ENCODE measurements at places on chromosomes 7 and 10.

- no peak for DNase-seq
These were observed 44.6 kb upstream of the BICC1 start for GRCh38 chr10:58467931-58468635.

DNA sequence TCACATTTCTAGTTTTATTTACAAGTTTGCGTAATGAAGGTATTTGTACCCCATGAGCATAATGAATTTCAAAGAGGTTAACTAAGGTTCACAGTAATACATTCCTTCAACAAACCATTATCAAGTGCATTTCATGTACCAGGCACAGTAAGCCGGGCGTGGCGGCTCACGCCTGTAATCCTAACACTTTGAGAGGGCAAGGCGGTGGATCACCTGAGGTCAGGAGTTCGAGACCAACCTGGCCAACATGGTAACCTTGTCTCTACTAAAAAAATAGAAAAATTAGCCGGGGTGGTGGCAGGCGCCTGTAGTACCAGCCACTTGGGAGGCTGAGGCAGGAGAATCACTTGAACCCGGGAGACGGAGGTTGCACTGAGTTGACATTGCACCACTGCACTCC is 4.3 kb upstream of the EIF3A start:
- DNase-seq = no peak

DNA sequence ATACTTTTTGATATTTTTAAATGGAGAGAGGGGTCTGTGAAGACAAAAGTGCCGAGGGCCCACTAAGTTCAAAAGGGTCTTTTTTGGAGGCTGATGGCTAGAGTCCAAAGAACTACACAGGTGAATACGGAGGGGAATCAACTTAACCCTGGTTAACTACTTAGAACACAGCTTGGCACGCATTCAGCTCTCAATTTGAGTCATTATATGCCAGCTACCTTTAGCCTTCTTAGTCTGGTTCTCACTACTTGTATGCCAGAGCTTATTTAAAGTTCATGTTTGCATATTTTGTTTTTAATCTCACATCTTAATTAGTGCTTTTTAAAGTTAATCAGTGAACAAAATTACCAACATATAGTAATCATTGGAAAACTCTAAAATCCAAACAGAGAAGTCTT is 80.8 kb downstream of the VWDE start:
- no peak for DNase-seq

- no peak for DNase-seq
These were observed 317.7 kb downstream of the NRG3 start for GRCh38 chr10:82192665-82193064.

GRCh38 chr7:92456236-92456635 is 9.0 kb downstream of the GATAD1 start:
- no peak for DNase-seq

DNA sequence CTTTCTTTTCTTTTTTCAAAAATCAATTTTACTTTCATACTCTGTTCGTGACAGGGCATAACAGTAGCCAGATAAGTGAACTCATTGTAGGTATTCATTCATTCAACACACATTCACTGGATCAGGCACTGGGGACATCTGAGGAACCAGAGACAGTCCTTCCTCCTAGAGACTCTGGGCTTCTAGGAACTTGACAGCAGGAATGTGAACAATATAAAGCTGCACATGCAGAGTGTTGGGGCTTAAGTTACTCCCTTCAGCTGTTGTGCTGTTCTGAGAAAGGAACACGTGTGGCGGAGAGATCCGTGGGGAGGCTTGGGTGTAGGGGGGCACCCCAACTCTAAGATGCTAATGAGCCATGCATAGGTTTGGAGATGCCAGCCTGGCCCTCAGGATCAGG is 120.4 kb downstream of the PKD1L1 start:
- DNase-seq = no peak

- no peak for DNase-seq
These were observed 37.0 kb upstream of the TES start for GRCh38 chr7:116173051-116174028.

- DNase-seq = no peak
These were observed 44.5 kb downstream of the ZNF138 start for GRCh38 chr7:64838691-64839090.

- DNase-seq = no peak
These were observed 19.9 kb downstream of the SLC29A3 start for GRCh38 chr10:71338728-71339495.

DNA sequence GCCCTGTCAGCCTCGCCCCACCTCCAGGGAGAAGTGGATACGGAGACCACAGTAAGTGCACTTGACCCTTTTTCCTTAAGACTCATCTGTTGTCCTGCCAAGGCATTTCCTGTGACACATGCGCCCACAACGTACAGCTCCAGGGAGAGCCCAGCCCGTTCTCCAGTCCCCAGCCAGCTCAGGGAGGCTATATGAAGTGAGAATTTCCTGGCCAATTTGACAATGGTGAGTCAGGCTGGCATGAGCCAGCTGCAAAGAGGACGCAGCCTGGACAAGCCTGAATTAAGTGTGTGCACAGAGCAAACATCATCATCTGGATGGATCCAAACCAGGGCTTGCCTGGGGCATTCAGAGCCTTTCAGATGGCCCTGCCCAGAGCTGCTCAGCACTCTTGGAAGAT is 244.8 kb downstream of the KCNMA1 start:
- no peak for DNase-seq

GRCh38 chr7:129774359-129774758 is 162.8 kb downstream of the NRF1 start:
- no peak for DNase-seq

DNA sequence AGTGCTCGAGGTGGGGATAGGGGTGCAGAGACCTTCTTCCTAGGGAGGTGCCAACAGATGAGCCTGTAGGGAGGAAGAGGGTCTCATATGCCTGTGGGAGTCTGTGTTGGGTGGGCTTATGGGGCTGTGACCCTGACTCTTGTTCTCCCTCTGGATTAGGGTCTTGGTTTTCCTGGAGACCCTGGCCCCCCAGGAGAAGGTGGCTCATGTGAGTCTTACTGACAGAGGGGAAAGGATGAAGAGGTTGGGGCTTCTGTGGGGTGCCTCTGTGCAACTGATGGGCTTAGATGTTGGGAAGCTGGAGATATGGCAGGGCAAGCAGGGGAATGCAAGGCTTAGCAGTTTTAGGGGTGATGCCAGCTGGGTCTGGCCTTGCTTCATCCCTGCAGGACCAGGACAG is 20.2 kb upstream of the VOPP1 start:
- DNase-seq = no peak

- DNase-seq = no peak
These were observed 116.2 kb upstream of the AFAP1L2 start for GRCh38 chr10:114520453-114520852.

DNA sequence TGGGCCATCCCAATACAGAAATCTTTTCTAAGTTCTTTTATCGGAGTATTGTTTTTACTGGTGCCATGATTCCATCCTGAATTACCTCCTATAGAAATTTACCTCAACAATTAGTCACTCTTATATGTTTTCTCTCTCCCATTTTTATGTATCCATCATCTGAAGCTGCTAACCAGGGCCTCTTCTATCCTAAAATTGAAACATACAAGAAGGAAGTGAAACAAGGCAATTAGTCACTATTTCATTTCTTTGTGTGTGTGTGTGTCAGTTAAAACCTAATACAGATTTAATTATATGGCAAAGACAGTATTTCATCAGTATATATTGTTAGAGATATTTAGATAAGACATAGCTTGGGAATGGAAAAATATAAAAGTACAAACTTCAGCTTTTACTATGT is 148.4 kb upstream of the AHR start:
- DNase-seq = no peak

- no peak for DNase-seq
These were observed 14.6 kb downstream of the PLAU start for GRCh38 chr10:73925539-73925938.

DNA sequence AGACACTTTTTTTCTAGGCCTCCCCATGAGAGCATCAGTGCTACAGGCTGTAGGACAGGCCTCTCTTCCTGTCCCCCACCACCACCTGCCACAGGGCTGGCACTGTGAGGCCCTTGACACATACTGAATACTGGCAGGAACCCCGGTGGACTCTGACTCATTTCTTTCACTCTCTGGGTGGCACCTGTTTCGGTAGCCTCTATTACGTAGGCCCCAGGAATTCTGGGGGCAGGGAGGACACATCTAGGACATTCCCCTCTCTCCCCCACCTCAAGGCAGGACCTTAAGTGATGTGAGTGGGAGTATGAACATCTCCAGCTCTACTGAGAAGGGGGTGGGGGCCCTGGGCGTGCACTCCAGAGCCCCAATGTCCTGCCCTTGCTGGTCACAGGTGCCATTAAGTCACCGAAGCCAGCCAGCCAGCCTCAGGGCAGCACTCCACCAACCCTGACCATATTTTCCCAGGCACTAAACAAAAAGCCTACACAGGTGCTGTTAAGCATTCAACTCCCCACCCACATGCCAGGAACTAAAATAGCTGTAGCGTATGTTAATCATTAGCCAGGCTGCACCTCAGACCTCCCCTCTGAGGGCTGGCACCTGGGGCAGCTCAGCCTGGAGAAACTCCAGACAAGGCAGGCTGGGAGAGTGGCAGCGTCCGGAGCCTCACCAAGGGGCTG is 8.9 kb downstream of the ANXA11 start:
- peak; percentile 42 for DNase-seq

DNA sequence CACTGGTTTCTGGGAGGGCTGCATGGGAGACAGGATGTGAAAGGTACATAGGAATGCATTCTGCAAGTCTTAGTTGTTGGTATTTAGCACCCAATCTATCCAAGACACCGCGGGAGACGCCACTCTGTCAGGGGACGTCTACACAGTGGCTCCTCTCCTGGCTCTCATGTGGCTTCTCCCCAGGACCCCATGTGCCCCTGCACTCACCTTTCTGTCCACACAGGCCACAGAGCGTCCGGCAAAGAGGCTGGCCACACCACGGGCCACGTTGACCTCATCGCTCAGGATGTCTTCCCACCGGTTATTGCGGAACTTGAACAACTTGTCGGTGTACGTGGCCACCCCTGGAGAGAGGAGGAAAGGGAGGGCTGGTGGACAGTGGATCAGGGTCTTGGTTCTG is 73.4 kb downstream of the GOLGA7B start:
- no peak for DNase-seq

DNA sequence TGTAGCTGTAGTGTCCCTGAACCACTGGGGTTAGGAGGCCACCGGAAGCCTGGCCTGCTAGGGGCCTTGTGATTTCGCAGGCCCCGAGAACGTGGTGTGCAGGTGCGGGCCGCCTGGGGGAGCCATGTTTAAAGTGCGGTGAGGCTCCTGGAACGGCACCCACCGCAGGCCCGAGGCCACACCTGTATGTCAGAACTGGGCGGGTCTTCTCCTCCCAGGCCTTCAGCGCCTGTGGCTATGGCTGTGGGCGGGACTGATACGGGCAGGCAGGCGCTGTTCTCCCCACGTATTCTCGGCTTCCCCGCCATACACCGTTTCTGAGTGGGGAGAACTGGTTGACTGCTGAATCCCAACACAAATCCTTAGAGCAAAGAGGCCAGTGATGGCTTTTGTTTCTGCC is 74.8 kb downstream of the DNAJB6 start:
- DNase-seq = peak; percentile 53

DNA sequence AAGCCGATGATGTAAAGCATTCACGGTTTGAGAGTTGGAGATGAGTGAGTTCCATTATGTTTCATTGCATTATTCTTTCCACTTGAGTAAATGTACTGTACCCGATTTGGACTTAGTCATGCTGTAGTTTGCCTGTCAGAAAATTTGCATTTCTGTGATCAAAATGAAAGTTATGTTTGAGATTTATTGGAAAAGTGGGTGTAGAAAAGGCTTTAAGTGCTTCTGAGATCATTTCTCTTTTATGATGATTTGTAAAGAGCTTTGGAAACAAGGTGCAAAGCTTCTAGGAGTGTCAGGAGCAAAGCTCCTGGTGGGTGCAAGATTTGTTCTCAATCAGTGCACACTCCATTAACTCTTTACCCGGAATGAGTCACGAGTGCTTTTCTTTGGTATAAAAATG is 204.1 kb upstream of the POM121L12 start:
- no peak for DNase-seq

- DNase-seq = no peak
These were observed 17.1 kb upstream of the EZH2 start for GRCh38 chr7:148901178-148901577.

GRCh38 chr7:130421684-130422083 is 19.1 kb downstream of the CEP41 start:
- no peak for DNase-seq

DNA sequence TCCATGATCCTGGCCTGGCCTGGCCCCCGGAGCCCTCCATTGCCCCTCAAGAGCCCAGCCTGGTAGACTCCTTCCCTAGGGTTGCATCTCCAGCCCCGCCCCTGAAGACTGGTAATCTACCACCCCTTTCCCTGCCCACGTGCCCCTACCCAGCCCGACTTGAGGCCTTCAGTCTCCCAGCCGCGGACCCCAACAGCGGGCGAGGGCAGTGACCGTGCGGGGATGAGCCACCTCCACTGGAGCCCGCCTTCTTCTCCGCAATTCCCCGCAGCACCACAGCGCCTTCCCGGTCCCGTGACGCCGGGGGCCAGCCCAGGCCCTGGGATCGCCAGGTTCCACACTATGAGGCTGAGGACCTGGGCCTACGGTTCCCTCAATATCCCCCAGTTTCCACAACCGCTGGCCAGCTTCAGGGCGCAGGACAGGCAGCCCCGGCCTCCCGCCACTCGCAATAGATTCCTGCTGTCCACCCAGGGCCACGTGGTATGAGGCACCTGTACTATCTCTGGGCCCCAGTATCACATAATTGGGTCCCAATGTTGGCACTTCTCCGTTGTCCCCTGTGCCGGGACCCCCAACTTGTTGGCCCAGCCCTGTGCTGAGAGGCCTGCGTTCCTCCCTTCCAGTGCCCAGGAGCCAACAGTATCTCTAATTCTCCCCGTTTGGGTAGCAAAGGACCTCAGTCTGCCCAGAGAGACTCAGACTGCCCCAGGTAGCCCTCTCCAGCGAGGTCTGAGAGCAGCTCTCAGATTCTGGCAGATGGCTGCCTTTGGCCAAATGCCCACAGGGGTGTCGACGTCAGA is 1.1 kb upstream of the GPRIN2 start:
- peak; percentile 8 for DNase-seq

GRCh38 chr7:104790440-104790839 is 223.6 kb upstream of the KMT2E start:
- DNase-seq = no peak

Data from T-helper 17 cell (primary cell).